ENCODE measurements at places on chromosomes 4 and X.

- no peak for DNase-seq
Observed at GRCh38 chrX:11632732-11633131, 33.0 kb downstream of the ARHGAP6 start.

DNA sequence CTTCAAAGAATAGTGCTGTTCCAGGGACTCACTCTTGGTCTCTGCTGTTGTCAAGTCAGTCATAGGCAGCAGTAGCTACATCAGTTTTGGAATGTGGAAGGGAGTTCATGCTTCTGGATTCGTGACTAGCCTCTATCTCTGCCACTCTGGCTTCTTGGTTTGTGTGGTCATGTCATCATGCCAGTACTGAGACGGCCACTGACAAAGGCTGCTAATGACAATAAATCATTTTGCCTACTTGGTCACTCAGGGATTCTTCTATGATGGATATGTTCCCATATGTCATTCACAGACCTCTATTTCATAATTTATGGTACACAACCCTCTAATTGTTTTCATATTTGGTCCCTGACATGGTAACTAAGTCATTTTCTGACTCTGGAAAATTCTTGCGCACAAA lies 450.8 kb upstream of the BOD1L1 start:
- no peak for DNase-seq

- no peak for DNase-seq
Observed at GRCh38 chrX:86946569-86946968, 571.0 kb upstream of the KLHL4 start.

- no peak for DNase-seq
Observed at GRCh38 chrX:261919-262352, 19.2 kb upstream of the PLCXD1 start.

- no peak for DNase-seq
Observed at GRCh38 chr4:147311956-147312355, 168.9 kb upstream of the EDNRA start.

DNA sequence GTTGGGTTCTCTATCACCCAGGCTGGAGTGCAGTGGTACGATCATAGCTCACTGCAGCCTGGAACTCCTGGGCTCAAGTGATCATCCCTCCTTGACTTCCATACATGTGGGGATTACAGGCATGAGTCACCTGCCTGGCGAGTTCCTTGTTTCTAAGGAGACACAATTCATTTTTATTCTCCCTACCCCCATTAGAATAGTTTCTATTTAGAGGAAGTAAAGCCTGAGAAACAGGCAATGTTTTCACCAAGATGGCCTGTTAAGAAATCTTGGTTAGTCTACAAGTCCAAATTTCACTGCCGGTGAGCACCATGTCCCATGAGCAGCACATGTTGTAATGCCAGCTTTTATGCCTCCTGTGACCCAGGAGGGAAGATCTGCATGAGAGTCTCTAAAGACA lies 5.7 kb downstream of the CYBB start:
- DNase-seq, result no peak

DNA sequence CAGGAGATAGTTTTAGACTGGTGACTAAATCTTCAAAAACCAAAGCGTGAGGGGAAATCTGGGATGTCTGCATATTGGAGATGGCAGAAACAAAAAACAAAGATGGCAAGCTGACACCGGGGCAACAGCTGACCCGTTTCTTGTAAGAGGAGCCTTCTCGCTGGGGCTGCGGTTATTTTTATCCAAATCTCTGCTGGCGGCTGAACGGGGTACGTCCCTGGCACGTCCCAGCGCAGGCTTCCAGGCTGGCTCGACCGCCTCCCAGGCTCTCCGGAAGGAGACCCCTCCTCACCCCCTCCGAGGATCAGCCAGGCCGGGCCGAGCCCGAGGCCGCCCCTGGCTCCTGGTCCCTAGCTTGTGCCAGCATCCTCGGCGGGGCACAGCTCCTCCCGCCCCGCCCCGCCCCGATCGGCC lies 403 bp downstream of the SGCB start:
- DNase-seq, result no peak
